Retina (tissue), 1 donor: ENCODE measurements at places on chromosomes 1 and 21.

- no peak for DNase-seq
Observed at GRCh38 chr1:103362348-103363007, 163.0 kb upstream of the RNPC3 start.

GRCh38 chr1:158283965-158284364 lies 5.8 kb upstream of the CD1C start:
- no peak for DNase-seq

DNA sequence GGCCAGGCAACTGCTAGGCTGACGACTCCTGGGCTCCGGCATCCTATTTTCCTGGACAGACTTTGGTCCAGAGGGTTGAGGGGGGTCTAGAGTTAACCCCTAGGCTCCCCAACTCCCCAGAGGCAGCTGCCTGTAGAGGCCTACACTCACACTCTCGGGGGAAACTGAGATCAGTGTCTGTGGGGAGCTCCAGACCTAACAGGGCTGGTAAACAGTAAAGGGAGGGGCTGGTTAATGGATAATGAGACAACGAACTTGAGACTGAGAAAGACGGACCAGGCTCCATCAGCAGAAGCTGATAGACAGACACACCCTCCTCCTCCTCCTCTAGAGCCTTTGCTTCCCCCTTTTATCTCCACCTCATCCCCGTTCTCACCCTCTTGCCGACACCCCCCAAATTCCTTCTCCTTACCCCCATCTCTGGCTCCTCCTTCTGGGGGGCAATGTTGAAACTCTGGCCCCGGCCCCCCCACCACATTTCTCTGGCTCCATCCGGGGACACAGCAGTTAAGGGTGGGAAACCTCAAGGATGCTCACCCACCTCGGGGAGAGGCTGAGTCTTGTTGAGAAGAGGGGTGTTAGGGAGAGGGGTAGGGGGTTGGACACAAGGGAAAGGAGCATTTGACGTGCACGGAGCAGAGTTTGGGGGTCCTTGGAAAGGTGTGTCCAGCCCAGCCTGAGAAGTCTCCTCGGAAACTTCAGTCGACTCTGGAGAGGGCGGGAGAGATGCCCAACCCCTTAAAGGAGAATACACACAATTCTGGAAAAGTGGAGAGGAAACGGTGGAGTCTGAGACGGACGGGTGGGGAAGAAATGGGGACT lies at the start of gene MTMR11:
Gene MTMR11 (minus strand): TSS at position 710 of the 822 bp plus-strand sequence. CDS start 232 bp downstream, at position 478.
- peak; percentile 47 for DNase-seq

- no peak for DNase-seq
Observed at GRCh38 chr1:105838071-105838470, 1218.4 kb upstream of the PRMT6 start.

- DNase-seq, result no peak
Observed at GRCh38 chr1:54972436-54972835, 8.0 kb upstream of the TMEM61 start.

- no peak for DNase-seq
Observed at GRCh38 chr1:212926372-212926771, 24.0 kb upstream of the VASH2 start.

DNA sequence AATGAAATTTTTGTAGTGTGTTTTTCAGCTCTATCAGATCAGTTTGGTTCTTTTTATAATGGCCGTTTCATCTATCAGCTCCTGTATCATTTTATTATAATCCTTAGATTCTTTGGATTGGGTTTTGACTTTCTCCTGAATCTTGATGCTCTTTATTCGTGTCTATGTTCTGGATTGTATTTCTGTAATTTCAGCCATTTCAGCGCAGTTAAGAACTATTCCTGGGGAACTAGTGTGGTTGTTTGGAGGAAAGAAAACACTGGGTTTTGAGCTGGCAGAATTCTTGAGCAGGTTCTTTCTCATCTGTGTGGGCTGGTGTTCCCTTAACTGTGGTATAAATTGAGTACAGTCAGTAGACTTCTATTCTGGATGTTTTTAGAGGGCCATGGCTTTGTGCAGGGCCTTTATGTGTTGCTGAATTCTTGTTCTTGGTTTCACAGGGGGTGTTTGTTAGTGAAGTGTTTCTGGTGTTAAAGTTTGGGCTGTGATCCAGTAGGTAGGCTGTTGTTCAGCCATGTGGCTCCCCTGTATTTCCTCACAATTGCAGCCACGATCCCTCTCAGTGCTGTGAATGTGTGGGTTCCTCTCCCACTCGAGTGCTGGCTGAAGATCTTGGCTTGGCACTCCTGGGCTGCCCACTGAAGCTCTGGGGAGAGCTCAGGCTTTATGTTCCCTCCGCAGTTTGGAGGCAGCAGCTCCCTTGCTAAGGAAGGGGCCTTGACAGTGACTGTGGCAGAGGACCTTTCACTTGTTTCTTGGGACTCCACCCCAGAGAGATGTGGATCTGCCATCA lies 56.0 kb upstream of the CCDC190 start:
- no peak for DNase-seq

GRCh38 chr1:41419584-41420295 lies 58.5 kb downstream of the FOXO6 start:
- DNase-seq, result no peak

- DNase-seq, result no peak
Observed at GRCh38 chr1:111586112-111586511, 33.5 kb upstream of the RAP1A start.

- DNase-seq, result no peak
Observed at GRCh38 chr1:1775327-1776226, 2.7 kb downstream of the NADK start.

- DNase-seq, result no peak
Observed at GRCh38 chr1:16924919-16925477, 3.3 kb downstream of the CROCC start.

GRCh38 chr1:247557926-247558674 lies 9.2 kb downstream of the GCSAML start:
- no peak for DNase-seq

- no peak for DNase-seq
Observed at GRCh38 chr1:20282533-20282932, 8.1 kb upstream of the VWA5B1 start.

DNA sequence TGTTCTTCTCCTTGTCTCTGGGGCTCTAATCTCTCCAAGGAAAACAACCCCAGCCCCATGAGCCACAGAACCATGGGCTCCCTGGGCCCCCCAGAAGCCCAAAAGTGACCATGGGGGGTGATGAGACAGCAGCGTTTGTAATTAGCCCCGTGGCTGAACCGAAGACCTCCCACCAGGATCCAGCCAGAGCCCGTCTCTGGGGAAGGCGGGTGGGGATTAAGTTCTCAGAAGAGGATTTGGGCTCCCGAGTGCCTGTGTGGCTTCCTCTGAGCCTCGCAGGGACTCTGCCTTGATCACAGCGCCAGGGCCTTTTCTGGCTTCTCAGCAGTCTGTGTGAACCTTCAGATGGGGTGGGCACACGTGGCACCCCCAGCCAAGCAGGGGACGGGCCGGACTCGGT lies 77.0 kb downstream of the ALPL start:
- peak; percentile 53 for DNase-seq

DNA sequence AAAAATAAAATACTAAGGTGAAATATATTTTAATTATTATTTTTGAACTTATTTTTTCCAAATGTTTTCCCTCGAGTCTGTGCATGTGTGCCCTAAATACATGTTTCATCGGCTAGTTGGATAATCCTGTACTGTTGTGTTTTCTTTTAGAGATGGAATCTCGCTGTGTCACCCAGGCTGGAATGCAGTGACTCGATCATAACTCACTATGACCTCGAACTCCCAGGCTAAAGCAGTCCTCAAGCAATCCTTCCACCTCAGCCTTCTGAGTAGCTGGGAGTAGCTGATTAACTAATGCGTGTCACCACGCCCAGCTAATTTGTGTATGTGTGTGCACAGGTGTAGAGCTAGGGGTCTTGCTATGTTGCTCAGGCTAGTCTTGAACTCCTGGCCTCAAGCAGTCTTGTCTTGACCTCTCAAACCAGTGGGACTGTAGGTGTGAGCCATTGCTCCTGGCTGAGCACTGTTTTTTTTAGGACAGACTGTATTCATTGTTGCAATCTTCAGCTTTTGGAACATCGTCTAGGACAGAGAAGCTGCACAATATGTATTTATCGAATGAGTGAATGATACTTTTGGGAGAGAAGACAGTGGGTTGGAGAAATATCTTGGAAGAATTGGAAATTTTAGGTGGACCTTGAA lies 4.8 kb upstream of the TMCO1 start:
- DNase-seq, result no peak

- DNase-seq, result peak; percentile 95
Observed at GRCh38 chr1:61724813-61725694, at the start of gene TM2D1. TM2D1 (minus strand) TSS chr1:61725141; CDS start chr1:61725120, 21 bp downstream.

GRCh38 chr1:81326212-81326611 lies 474.5 kb upstream of the ADGRL2 start:
- no peak for DNase-seq

DNA sequence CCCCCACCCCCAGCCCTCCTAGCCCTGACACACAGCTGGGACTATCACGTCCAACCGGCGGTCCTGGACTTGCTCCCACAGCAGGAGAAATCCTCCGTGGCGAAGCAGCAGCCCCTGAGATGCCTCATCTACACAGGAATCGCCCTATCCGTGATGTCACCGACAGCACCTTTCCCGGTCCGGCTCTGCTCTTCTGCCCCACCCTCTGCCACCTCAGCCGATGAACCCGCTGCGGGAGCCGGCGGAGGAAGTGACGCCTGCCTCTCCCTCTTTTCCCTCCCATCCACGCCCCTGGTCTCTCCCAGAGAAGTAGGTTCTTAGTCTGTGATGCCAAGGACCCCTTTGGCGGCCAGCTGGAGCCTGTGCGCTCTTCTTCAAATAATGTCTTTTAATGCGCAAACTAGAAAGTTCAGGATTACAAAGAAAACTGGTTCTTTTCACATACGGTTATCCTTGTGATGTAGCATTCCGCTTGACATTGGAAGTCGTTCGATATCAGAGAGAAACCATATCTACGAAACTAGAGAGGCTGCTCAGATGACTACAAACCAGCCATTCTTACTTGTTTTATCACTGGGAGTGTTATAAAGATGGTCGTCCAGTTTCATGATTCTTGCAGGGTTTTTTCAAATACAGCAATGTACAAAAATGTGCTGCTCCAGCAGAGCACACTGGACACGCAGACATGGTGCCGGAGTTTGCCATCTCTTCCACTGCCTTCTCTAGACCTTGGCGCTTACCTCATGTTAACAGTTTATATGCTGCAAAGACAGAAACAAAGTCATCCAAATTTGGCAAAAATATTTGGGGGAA lies 120.3 kb downstream of the PPIAL4G start:
- peak; percentile 68 for DNase-seq

DNA sequence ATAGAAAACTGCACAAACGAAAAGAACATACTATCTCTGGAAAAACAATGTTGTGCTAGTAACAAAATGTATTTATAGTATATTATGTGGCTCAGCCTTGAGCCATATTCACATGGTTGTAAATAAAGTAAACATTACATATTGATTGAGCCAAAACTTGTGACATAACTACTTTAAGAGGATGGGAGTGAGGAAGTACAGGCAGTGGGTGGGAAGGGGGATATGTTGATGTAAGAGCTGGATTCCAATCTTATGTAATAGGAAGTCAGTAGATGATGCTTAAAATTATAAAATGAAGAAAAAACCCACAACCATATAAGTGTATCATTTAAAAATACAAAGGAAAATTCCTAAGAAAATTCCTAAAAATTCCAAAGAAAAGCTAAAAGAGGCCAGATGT lies 42.7 kb downstream of the RHOU start:
- no peak for DNase-seq

DNA sequence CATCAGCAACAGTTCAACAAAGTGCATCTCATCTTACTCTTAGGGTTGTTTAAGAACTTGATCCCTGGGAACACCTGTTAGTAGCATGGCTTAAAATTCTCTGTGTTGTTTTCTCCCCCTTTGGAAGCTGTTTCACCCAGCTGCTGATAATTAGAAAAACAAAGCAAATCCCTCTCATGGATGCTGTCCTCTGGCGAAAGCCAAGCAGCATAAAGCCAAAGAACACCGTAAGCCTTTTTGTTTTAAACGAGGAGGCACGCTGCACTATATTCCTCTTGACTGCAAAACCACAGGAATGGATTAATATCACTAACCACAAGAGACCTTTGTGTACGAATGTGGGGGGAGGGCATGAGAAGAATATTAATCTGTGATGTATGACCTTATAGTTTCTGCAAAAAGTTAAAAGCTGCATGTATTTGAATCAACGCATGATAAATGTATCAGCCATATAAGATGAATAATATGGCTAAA lies 923.2 kb downstream of the LTN1 start:
- DNase-seq, result no peak
